ENCODE measurements at places on chromosomes 11 and 22. TPM values are rescaled to one million over a fixed set of nuclear protein-coding genes. Genes with fewer than 3 reads are reported as not detected.

DNA sequence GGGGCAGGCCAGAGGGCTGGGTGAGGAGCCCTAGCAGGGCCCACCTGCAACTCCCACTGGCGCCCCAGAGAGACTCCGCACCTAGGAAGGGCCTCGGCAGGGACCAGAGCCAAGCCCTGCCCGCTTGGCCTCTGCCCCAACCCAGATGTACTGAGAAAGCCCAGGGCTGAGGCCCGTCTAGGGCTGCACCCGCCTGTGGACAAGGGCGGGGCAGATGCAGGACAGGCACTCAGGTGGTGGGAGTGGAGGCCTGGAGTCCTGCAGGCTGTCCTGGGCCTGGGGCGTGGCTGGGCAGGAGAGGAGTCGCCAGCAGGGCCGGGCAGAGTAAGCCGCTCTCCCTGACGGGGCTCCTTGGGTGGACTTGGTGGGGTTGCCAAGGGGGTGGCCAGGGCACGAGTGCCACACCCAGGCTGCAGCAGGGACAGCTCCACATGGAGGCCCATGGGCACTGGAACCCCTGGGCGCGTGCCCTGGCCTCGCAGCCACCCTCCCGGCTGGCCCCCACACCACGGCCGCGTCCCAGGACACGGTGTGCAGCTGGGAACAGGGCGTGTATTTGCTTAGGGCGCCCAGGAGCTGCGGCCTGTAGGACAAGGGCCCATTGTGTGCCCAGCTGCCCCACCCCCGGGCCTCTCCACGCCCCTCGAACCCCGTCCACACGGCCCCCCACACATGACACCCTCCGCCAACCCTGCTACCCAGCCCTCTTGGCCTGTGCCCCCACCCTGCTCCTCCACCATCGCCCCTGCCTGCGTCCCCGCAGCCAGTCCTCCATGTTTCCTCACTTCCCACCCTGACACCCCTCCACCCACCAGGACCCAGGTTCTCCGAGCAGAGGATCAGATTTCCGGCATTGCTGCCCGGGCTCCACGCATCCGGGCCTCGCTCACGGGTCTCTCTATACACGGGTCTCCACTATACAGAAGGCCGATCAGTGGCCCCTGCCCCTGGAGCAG is 11.3 kb upstream of the PIM3 start:
- ATAC-seq, result no peak

GRCh38 chr11:96704847-96705246 is 315.0 kb downstream of the JRKL start:
- no peak for ATAC-seq

GRCh38 chr11:18791969-18792628 is 501 bp upstream of the PTPN5 start:
- ATAC-seq, result no peak

DNA sequence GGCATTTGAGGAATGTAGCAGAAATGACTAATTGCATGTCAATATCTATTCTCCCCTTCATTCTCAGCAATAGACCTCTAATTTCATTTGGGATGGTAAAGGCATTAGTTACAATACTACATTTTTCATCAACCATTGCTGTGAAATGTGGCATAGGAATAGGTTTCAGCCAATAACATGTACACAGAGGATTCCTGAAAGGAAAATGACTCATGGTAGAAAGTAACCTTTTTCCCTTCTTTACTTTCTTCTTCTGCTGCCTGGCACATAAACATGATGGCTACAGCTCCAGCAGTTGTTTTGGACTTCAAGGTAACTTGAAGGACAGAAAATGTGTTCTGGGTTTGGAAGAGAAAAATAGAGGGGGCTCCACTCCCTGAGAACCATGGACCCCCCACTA is 231.8 kb upstream of the CTSC start:
- no peak for ATAC-seq

TSGA10IP gene
- total RNA-seq, result not detected

OVCH2 gene
- not detected for total RNA-seq
